Amygdala (tissue), 56 donors: ENCODE measurements at places on chromosomes 2 and 18.
A peak's percentile ranks its signal among the peaks of the same experiment; 100 is the strongest.

DNA sequence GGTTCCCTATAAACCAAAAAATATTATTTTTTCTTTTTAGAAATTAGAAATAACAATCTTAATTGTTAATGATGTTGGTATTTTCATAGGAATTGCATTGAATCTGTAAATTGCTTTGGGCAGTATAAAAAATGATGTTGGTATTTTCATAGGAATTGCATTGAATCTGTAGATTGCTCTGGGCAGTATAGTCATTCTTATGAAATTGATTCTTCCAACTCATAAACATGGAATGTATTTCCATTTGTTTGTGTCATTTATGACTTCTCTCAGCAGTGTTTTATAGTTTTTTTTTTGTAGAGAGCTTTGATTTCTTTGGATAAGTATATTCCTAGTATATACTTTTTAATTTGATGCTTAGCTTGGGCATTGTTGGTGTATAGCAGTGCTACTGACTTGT is 82.0 kb upstream of the NT5C1B start:
- DNase-seq: no peak

DNA sequence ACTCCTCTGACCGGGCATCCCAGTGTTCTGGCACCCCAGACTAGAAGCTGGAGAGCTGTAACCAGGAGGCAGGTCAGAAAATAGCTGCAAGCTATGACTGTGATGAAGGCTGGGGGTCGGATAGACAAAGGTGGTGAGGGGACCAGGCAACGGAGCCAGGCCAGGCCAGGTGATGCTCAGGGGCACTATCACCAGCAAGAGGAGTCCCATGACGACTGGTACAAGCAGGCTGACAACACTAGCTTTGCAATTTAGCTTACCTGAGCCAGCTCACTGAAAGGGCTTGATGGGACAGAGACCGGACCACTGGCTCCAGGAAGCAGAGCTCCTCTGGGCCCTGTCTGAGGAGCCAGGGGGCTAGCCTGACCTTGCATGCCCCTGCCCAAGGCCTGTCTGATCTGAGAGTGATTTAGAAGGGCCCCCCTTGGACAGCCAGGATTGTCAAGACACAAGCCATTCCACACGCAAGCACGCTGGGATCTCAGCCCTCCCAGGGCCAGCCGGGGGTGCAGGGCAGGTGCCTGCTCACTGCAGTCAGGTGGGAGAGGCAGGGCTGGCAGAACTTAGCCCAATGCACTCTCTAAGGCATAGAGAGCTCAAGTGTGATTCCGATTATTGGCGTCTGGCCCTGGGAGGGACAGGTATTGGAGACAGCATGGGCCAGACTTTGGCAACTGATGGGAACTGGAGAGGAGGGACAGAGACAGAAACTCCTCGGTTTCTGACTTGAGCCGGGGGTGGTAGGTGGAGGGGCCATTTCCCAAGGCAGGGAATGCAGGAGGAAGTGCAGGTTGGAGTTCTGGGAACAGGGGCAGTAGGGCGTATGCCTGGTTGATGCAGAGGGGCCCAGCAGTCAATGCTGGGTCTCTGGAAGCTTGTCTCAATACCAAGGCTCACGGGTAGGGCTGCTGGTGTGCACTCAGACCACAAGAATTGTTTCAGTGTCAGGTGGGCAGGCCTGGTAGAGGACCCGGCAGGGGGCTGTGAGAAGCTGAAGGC is 47.7 kb downstream of the MYO7B start:
- DNase-seq: no peak

DNA sequence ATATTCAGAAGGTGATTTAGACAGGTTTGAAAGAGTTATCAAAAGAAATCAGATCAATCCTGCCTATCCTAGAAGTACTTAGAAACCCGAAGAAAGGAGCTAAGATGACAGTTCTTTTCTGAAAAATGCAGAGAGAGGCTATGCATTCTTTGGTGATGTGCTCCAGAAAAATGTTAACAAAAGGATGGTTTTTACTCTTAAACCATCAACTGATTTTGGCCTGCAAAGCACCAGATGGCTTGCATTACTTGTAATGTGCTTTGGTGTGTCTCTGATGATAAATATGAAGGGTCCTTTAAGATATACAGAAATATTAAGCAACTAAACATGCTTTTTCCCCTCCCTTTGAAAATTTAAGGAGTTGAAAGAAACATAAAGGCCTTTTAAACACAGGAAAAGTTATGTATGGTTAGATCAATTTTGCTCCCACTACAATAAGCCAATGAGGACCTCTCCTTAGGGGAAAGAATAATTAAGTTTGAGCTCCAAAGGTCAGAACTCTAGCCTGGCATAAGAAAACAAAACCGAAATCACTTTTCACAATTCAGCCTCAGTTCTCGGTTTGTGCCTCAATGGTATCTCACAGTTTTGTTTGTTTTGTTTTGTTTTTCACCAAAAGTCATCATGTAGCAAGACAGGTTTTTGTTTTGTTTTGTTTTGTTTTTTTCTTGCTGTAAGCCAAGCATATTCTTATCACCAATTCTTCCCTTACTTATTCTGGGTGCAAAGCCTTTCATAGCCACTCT is 302.4 kb upstream of the NT5C1B start:
- DNase-seq: no peak

GRCh38 chr2:23487735-23488492 is 102.9 kb downstream of the KLHL29 start:
- DNase-seq: no peak

- no peak for DNase-seq
These were observed 22.8 kb downstream of the ICA1L start for GRCh38 chr2:202848813-202849212.

GRCh38 chr18:37161491-37161890 is 332.6 kb downstream of the KIAA1328 start:
- DNase-seq: no peak

DNA sequence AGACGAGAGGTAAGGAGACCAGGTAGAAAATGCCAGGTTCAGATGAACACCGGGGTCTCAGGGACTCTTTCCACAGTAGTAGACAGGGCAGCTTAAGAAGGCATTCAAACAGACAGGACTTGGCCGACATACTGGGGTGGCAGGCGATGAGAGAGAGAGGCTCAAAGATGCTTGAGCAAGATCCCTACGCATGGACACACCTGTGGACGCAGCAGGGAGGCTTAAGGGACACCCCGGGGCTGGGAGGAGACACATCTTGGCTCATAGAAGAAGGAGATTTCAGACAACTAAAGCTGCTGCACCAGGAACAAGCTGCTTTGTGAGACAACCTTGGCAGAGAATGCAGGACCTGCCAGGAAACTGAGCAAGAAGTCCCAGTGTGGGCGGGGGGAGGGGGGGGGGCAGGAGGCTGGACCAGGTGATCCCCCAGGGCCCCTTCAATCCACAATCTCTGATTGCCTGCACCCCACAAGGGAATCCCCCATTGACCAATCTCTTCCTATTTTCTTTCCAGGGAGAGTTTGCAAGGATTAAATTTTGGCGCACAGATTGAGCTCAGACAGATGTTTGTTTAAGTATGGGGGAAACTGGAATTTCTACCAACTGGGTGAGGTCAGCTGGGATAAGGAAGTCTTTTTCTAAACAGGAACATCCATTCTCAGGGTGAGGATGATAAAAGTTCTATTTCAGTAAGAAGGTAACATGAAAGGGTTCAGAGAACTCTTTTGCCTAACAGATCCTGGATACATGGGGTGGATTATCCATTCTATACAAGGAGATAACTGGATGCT is 400.7 kb downstream of the NBAS start:
- no peak for DNase-seq

DNA sequence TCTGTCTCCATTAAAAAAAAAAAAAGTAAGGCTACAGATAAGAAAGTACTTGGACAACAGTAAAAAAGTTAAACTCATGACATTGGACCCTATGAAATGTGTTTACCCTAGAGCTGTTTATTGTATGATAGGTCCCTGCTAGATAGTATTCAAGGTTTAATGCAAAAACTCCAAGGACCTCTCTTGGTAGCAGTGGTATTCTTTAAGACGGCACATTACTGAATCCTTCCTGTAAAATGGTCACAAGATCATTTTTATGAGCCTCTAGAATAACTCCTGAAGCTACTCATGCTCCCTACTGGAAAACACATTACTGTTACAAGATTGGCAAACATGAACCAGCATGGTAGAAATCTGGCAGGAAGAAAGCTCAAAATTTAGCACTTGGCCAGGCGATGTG is 38.8 kb downstream of the GALM start:
- no peak for DNase-seq

DNA sequence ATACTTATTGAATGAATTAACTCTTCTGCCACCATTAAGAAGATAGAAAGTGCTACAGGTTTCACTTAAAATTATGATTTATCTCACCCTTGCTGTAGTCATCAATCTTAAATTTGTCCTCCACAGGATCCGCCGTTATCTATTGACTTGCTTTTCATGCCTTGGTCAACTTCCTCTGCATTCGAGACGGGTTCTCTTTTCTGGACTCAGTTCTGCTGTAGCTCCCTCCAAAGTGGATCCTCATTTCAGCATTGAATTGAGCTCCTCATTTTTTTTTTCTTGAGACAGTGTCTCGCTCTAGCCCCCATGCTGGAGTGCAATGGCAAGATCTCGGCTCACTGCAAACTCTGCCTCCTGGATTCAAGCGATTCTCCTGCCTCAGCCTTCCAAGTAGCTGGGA is 27.6 kb downstream of the INPP5D start:
- no peak for DNase-seq

- DNase-seq: no peak
These were observed 397.9 kb upstream of the HNMT start for GRCh38 chr2:137566387-137566786.

DNA sequence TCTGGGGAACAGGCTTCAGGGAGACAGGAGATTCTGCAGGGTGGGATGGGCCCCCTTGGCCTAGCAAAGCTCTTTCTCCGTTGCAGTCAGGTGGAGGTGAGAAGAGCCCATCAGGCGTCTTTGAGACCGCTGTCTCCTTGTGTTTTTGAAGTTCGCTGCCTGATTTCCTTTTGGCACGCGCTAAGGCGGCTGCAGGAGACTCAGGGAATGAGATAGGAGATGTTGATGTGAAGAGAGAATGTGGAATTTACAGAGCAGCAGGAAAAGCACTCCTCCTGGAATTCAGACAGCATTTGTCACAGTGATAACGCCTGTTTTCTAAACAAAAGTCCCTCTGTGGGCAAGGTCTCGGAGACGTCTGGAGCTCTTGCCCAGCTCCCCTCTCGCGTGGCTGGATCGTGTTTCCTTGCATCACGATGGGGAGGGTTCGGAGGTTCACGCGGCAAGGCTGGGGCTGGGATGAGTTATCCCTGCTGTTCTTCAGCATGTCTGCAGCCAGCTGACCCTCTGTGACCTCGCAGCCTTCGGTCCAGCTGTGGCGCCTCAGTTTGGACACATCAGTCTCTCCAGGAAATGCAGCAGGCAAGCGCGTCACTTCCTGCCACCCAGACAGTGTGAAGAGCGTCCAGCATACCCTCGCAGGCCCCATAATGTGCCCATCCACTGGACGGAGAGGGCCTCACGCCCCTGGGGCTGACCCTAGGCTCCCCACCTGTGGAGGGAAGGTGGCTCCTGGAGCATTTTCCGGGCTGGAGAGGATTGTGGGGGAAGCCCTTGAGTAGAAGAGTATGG is 30.2 kb downstream of the GLI2 start:
- DNase-seq: no peak

GRCh38 chr2:7452110-7452876 is 535.1 kb downstream of the RNF144A start:
- no peak for DNase-seq

DNA sequence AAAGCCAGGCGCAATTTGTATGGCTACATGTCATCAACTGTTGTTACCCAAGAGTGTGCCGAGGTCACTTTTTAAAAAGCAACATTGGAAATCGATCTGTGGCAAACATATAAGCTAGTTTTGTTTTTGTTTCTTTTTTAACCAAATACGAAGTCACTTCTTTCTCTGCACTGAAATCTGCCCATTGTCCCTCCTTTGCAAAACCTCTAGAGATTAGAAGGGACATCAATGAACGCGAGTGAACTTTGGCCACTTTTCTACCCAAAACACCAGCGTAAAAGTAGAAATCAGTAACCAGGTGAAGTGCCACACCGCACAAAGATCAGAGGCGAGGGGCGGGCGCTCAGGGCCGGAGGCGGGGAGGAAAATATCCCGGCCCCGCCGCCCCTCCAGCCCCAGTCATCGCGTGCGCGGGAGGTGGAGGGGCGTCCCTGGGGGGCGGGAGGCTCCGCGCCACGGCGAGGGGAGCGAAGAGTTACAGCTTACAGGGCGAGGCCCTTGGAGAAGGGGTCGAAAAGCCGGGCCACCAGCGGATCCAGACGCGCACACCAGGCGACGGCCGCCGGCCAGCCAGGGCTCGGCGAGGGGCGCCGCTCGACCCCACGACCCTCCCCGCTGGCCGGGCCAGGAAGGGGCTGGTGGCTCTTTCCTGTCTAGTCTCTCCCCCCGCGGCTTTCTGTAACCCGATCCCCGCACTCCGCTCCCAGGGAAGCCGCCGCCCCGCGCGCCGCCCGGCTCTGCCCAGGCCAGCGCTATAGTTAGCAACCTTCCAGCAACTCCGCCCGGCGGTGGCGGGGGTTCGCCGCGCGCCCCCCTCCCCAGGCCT is 993 bp downstream of the RBMS1 start:
- no peak for DNase-seq

DNA sequence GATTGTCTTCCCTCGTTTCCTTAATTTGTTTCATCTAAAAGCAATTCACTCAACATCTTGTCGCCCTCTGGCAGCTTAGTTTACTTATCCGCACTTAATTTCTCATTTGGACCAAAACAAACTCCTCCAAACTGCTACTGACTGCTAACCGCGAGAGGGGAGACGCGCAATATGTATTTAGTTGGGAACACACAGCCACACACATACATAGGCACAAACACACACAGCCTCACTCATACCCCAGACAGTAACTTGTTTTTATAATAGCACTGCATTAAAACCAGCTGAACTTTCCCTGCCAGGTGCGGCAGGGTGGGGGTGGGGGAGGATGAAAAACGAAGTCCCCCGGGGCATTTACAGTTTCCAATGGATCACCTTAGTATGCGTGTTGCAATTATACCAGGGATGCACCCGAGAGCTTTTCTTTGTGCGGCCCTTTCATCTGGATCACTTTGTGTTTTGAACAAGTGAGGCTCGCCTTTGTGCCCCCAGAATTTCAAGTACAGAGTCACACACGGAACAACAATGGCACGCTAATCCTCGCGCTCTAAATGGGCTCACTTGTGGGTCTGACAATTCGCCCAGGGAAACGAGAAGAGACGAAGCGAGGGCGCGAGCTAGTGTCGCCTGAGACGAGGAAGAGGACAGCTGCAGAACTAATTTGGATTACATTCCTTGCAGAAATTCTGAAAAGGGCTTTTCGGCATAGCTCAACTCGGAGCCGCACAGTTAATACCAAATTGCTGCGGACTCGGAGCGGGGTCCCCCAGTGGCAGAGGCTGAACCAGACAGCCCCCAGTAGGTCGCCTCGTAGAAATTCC is 2.4 kb downstream of the ERBB4 start:
- peak; percentile 45 for DNase-seq

GRCh38 chr18:56632070-56633022 is 6.0 kb downstream of the TXNL1 start:
- DNase-seq: no peak

- no peak for DNase-seq
These were observed 72.1 kb upstream of the ZFP36L2 start for GRCh38 chr2:43298500-43298899.

DNA sequence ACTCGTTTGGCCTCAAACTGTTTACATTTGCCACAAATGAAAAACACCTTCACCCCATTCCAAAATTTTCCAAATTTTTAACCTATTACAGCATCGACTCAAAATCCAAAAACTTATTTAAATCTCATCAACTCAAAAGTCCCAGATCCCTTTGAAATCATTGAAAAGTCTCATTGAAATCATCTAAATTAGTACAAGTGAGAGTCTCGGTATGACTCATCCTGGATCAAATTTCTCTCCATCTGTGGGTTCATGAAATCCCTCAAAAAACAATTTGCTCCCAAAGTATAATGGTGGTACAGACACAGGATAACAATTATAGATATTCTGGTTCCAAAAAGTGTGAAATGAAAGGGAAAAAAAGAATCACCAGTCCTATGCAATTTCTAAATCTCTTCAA is 65.1 kb downstream of the LRP1B start:
- no peak for DNase-seq
